ENCODE measurements at places on chromosomes 5 and 9. TPM values are rescaled to one million over a fixed set of nuclear protein-coding genes. Genes with fewer than 3 reads are reported as not detected.

The MRPL22 gene
- total RNA-seq, result 74.3 TPM

The PCDHGC5 gene
- 0.66 TPM for total RNA-seq

The RMRP gene
- 18,417 TPM for total RNA-seq

The SPINK6 gene
- not detected for total RNA-seq

The SLC22A4 gene
- total RNA-seq, result 0.70 TPM

The PCDH1 gene
- total RNA-seq, result 131 TPM

The QRFP gene
- total RNA-seq, result not detected

The TICAM2 gene
- total RNA-seq, result 0.33 TPM

DNA sequence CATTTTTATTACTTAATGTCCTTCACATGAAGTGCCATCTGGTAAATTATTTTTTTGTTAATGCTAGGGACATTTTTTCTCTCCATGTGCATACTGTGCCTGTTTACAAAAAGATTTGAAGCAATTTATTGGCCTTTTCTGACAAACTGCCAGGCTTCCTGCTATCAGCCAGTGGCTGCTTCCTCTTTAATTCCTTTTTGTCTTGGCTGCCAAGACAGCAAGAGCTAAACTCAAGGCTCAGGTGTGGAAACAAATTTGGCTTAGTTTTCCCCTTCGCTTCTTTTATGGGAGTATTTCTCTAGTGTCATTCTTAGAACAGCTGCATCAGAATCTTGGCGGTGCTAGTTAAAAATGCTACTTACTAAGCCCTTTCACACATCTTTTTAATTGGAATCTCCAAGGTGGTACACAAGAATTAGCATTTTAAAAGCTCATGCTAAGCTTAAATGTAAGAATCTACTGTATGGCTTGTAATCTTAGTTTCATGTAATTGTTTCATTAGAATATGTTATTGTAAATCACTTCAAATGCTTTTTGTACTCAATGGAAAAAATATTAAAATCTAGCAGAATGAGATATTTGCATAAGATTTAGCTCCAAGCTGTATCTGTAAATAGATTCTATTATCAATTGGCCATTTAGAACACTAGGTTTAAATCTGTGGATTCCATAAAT, 134.2 kb upstream of the RASGRF2 start:
- DNase-seq, result no peak

GRCh38 chr9:71729816-71730526, 38.3 kb downstream of the CEMIP2 start:
- DNase-seq, result no peak

DNA sequence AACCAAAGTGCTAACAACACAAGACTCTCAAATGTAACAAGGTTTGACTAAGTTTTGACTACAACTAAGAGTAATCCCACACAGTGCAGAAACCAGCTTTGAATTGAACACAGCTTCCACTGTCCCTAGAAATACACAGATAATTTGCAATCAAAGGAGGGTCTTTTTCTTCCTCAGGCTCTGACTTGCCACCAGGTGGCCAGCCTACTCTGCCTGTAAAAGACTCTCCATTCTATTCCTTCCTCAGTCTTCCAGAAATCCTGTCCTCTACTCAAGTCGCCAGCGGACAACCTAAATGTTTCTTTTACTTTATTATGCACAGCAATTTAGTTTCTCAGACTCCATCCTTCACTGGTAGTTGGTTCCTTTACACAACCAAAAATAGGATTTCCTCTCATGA, 32.2 kb upstream of the MCTP1 start:
- no peak for DNase-seq

DNA sequence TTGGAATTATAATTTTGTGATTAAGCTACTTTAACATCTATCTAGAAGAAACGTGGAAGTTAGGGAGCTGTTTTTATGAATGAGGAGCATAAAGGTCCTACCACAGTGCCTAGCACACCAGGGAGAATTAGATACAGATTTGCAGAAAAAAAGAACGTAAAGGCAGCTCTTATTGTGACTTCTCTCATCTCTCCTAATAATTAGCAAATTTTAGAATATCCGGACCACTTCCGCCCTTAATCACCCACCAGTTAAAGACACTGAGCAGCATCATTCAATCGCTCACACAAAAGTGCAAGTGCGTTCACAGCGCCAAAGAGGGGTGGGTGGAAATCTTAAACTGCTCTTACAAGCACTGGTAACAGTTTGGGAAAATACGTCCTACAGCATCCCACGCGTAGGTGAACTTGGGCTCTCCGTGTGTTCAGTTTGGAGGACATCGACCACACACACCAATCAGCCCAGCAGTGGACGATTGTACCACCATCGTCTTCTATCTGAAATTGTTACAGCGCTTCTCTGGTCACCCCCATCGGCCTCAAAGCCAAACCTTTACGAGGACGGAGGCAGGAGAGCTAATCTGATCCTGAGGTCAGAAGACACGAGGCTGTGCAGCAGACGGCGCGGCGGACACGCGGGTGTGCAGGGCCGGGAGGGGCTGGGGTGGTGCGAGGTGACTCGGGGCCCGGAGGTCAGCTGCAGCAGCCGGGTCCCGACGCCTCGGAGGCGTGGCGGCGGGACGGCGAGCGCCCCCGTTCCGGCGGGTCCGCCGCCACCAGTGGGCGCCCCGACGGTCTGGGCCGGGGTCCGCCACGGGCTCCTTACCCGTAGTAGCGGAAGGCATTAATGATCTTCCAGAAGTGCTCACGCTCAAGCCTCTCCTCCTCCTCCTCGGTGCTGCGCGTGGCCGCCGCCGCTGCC, 646 bp downstream of the CARNMT1 start:
- peak; percentile 61 for DNase-seq

- no peak for DNase-seq
Measured at GRCh38 chr9:131656356-131657036, 83.4 kb downstream of the RAPGEF1 start.

- DNase-seq, result no peak
Measured at GRCh38 chr9:99556998-99557397, 264.7 kb upstream of the NR4A3 start.

GRCh38 chr9:93071464-93071863, 13.0 kb downstream of the SUSD3 start:
- DNase-seq, result peak; percentile 72

- no peak for DNase-seq
Measured at GRCh38 chr5:170491479-170491878, 12.3 kb upstream of the KCNIP1 start.

DNA sequence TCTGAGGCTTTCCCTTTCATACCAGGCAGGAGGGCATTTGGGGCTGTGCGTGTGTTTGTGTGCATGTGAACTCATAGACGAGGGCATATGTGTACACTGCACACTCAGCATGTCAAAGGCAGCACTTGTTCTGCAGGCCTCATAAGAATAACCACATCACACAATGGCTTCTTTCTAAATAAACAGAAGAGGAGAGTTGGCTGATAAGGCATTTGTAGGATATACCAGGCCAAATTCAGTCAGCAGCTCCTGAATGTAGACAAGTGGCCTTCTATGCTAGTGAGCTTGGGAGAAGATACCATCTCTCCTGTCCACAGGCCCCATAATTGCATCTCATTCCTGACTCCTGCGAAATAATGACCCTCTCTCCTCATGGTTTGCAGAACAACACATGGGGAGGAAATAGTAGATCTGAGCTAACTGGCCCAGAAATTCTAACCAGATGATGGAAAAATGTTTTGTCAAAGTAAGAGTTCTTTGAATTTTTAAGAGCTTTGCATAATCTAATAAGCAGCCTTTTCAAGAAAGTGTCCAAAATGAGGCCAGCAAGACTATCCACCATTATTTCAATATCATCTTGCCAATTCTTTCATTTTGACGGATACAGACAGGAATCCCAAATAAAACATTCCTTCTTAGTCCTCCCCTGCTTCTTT, 60.5 kb upstream of the GAS1 start:
- DNase-seq, result no peak

DNA sequence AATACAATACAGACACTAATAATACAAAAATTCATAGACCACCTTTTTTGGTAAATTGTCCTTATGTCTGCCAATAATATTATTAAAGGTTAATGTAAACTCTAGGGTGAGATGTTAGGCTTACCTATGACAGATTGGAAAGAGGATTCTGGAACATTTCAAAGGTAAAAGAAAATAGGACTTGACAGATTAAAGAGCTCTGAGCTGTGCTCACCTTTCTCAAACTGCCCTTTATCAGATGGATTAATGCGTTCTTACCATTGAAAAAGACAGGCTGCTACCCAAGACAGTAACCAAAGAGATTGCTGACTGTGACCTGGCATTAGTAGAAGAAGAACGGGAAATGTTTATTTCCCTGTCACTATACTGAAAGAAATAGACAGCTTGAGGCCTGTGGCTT, 156.1 kb upstream of the MRPS30 start:
- DNase-seq, result no peak

- DNase-seq, result peak; percentile 43
Measured at GRCh38 chr9:32431940-32432555, 47.6 kb downstream of the ACO1 start.

DNA sequence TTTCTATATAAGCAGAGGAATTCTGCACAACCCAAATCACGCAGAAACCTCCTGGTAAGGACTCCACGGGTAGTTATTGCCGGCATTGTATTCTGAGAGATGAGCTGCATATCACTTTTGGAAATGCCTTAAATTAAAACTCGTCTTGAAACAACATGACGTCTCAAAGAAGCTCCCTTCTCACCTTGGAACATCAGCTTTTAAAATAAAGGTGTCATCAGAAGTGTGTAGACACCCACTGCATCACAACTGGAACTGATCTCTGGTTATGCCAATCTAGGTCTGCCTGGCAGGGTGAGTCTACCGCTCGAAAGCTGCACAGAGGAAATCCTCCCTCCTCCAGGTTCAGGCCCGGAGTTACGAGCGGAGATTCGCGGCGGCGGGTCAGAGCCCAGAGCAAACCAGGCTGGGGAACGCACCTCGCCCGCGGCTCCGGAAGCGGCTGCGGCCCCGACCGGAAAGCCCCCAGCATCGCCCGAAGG, 974 bp upstream of the SLC12A2 start:
- DNase-seq, result no peak

GRCh38 chr9:18061856-18062255, 412.1 kb upstream of the ADAMTSL1 start:
- no peak for DNase-seq

DNA sequence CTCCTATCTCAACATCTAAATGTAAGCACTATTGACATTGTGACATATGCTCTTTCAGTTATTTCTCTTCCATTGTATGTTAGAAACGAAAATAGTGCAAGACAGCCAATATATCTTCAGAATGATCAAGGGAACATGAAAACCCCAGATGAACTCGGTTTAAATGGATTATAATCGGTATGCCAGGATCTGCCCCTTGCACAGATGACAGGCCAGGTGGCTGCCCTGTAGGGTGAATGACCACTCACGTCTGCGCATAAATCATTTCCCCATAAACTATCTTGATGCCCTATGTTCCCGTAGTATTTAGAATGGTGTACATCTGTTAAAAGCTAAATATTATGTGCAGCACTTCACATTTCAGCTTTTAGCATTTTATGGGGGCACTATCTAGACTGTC, 69.7 kb upstream of the RANBP3L start:
- no peak for DNase-seq

- DNase-seq, result no peak
Measured at GRCh38 chr5:79585116-79585515, 27.1 kb upstream of the TENT2 start.

DNA sequence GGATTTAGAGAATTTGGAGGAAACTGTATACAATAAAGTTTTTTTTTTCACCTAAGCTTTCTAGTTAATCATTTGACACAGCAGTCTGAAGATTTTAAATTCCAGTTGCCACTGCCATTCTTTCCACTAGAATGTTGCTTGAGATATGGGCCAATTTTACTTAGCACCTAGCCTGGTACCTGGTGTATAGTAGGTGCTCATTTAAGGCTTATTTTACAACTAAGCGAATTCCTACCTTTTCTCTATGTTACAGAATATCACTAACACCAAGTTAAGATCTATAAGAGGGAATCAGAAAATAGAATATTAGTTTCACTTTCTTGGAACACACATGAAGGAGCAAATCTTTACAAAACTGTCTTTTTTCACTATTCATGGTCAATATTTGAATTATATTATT, 3.2 kb upstream of the DDX4 start:
- DNase-seq, result no peak

- no peak for DNase-seq
Measured at GRCh38 chr9:15606643-15607472, 54.0 kb downstream of the CCDC171 start.

GRCh38 chr5:161230221-161230620, 316.3 kb downstream of the GABRB2 start:
- DNase-seq, result peak; percentile 31

DNA sequence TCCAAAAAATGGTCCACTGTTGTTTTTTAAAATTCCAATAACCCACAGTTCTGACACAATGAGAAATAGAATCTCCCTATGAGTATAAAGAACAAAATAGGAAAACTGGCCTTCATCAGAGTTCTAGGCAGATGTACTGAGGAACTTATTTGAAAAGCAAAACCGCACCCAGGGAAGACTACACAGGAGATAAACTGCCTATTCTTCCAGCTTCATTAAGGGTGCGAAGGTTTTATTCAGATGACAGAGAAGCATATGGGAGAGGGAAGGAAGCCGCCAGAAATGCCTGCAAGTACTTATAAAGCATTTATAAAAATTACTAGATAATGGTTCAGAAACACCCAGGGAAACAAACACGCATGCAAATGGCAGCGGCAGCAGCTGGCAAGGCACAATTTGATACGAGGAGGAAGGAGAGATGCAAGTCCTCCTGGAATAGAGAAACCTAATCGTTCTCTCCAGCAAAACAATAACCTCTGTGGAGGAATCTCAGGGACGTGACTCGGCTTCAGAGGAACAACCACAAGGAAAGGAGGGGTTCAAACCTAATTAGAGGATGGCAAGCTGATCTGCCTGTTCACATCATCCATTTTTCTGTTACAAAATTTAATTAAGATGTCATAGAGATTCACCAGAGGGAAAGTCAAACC, 9.0 kb downstream of the TTLL11 start:
- DNase-seq, result no peak

- DNase-seq, result no peak
Measured at GRCh38 chr5:73663161-73663859, 37.3 kb downstream of the ARHGEF28 start.

- DNase-seq, result no peak
Measured at GRCh38 chr5:72474516-72474915, 32.7 kb downstream of the ZNF366 start.

DNA sequence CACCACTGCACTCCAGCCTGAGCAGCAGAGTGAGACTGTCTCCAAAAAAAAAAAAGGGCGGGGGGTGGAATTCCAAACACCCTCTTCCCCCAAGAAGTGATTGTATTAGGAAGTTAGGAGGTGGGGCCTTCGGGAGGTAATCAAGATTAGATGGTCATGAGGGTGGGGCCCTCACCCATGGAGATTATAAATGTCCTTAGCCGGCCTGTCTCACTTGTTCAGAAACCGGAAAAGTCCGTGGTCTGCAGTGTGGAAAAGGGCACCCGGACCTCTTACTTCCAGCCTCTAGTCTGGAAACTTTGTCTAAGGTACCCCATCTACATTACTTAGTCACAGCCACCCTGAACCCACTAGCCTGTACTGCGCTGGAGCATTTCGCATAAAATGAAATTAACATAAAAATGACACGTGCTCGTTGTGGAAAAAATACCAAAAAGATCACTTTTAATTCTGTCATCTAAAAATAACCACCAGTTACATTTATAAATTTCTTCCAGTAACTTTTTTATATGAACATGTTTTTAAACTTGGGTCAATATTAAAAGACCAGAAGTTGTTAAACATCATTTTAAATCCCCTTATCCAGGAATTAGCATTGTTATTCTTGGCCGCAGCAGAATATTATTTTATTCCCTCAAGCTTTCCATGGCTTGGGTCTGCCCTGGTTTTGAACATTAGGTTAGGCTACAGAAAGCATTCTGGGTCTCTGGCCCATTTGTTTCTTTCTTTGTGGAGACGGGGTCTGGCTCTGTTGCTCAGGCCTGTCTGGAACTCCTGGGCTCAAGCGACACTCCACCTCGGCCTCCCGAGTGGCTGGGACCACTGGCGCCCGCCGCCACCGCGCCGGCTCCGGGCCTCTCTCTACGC, 1.2 kb upstream of the CKS2 start:
- no peak for DNase-seq

Data from H9 (cell line).